ENCODE measurements at places on chromosomes 7 and 10. TPM values are rescaled to one million over a fixed set of nuclear protein-coding genes. Genes with fewer than 3 reads are reported as not detected.

NCF1 gene
- total RNA-seq: not detected

DNA sequence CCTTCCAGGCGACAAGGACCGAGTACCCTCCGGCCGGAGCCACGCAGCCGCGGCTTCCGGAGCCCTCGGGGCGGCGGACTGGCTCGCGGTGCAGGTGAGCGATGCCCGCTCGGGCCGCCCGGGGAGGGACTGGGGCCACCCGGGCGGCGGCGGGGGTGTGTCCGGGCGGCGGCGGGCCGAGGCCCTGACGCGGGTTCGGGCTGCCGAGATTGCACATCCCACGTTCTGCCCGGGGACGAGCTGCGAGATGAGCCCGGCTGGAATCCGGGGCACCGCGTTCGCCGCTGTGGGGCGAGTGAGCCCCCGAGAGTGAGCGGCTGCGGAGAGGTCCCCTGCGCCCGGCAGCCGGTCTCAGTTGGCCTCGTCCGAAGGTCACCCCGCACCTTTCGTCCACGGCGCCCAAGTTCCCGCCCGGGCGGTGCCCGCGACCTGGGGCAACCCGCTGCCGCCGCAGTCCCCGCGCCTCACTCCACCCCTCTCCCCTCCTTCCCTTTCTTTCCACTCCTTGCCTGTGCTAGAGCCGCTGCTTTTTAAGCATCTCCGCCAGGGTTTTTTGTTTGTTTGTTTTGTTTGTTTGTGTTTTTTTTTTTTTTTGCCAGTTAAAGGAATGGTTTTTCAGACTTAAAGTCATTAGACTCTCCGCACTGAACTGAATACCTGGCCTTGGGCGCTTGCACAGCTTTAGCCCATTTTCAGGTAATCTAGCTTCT is 515 bp downstream of the RALA start:
- DNase-seq: no peak

DHX32 gene
- 41.7 TPM for total RNA-seq

SEMA3A gene
- 31.3 TPM for total RNA-seq

IFIT3 gene
- 193 TPM for total RNA-seq

GRCh38 chr7:42720991-42721796 is 190.7 kb downstream of the C7orf25 start:
- no peak for DNase-seq

DNA sequence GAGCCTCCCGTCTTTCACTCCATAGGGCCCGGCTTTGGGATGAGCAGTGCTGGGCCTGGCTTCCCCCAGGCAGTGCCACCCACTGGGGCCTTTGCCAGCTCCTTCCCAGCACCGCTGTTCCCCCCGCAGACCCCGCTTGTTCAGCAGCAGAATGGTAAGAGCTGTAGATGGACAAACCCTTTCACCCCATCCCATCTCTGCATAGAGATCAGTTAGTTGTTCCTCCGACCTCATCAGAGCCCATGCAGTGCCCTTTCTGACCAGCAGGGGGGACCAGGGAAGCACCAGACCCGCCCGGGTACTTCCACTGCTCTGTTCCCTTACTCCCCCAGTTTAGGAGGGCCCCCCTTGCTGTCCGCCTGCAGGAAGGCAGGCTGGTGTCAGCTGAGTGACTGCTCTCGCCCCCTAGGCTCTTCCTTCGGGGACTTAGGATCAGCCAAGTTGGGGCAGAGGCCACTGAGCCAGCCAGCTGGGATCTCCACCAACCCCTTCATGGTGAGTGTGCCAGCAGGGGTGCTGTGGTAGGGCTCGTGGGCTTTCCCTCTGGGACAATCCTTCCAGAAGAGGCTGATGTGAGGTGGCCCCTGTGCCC is 9.8 kb downstream of the SAP25 start:
- no peak for DNase-seq

All from astrocyte (in vitro differentiated cells and primary cell).